ENCODE measurements at places on chromosomes 12 and 14.

DNA sequence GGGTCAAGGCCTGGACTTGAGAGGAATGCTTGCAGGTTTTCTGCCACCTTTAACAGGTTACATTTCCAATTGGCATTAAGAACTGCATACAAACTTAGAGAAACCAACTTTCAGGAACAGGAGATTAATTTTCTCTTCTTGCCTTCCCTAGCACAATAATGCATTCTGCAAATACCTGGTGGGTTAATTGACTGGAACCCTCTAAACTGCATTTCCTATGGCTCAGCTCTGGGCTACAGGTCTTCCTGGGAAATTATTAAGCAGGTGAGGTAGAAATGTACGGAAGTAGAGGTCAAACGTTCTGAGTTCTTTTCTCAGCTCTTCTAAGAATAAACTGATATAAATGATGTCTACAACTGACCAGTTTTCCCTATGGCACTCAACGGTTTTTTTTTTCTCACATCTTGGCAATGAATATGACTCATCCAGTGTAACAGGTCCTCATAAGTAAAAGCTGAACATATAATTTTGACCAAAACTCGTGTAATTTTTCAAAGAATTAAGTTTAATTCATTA, 144.9 kb upstream of the PELI2 start:
- DNase-seq = no peak

GRCh38 chr12:86174188-86174587, 82.0 kb downstream of the MGAT4C start:
- no peak for DNase-seq

DNA sequence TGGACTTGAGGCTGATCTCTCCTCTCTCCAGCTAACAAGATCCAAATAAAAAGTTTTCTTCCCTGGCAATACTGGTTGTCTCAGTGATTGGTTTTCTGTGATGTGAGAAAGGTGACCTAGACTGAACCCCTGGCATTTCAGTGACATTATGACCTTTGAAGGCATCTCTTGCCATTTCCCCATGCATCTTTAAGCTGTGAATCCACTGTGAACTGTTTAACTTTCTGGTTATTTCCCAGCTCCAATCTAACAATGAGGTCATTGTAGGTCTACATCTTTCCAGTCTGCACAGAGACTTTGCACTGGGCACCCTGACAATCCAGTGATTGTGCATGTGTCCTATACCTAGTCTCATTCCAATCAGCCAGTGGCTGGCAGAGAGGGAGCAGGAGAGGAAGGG, 155.9 kb upstream of the NUDT4 start:
- DNase-seq = no peak

DNA sequence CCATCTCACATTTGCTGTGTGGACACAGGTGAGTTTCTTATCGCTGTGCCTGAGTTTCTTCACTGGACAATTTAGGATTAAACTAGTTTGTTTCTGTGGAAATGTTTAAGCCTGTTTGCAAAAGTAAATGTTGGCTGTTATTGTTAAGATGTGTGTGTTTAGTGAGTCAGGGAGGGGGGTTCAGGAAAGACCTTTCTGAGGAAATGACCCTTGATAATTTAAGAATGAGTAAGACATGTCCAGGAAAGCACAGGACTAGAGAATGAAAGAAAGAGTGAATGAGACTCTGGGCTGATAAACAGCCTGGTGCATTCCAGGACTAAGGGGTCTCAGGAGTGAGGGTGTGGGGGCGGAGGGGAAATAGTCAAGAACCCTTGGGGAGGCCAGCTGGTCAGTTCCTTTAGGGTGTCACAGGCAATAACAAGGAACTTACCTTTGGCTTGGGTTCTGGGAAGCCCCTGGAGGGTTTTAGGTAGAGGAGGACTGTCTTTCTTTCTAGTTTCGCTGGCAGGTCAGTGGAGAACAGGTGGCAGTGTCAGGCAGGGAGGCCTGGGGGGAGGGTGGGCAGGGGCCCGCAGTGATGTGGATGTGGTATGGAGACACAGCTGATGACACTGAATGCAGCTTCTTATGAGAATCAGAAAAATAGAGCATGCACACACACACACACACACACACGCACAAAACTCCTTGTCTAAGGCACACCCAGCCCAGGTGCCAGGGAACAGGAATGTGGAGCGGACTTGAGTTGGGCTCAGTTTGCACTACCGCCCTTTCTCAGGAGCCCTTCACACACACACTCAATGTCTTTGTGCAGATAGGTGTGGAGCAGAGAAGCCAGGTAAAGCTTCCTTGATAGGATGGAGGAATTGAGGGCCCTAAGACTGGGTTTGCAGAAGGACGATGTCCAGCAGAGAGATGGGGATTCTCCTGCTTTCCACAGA, 1005.5 kb downstream of the VRK1 start:
- DNase-seq = no peak

DNA sequence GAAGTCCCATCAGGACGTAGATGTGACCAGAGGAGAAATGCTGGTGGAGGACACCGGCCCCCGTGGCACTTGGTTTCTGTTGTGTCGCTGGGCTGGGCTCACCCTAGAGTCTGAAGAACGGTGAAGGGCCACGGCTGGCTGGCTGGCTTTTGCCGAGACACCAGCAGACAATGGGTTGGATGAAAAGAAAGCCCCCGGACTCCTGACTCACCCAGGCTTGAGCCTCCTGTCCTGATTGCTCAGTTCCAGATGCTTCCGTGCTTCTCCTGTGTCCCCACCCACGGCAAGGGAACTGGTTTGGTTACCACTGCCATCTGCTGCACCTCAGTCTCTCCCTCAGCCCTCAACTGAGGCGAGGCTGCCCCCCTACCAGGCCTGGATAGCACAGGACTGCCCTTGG, 10.4 kb upstream of the ENDOU start:
- no peak for DNase-seq

DNA sequence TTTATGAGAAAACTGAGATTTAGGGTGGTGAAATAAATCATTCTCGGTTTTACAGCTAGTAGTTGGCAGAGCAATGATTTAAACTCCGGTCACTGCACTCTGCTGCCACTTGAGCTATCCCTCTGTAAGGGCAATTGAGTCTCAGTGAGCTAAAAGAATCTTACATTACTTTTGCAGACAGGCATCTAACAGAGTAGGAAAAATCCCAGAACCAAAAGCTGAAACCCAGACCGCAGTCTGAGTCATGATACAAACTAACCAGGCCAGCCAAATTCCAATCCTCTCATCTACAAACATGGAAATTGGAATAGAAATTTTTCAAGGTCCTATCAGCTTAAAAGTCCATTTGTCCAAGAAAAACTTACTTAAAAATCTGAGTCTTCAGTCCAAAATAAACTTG, 73.7 kb downstream of the ANKS1B start:
- no peak for DNase-seq

- no peak for DNase-seq
Measured at GRCh38 chr14:96736439-96736838, 60.7 kb upstream of the VRK1 start.

DNA sequence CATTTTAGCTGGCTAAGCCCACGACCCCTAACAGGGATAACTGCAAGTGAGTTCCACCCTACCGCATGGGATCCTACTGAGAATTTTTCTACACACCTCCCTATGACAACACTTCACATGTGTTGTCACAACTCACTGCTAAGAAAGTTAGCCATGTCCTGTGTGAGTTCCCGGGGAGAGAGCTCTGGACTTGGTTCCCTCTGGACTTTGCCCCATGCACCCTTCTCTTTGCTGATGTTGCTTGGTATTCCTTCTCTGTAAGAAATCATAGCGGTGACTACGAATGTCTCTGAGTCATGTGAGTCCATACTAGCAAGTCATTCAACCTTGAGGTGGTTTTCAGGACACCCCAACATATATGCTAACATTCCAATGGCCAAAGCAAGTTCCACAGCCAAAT, 9.5 kb upstream of the CDKN3 start:
- no peak for DNase-seq

- DNase-seq = no peak
Measured at GRCh38 chr12:68468036-68468435, 135.9 kb upstream of the MDM1 start.

DNA sequence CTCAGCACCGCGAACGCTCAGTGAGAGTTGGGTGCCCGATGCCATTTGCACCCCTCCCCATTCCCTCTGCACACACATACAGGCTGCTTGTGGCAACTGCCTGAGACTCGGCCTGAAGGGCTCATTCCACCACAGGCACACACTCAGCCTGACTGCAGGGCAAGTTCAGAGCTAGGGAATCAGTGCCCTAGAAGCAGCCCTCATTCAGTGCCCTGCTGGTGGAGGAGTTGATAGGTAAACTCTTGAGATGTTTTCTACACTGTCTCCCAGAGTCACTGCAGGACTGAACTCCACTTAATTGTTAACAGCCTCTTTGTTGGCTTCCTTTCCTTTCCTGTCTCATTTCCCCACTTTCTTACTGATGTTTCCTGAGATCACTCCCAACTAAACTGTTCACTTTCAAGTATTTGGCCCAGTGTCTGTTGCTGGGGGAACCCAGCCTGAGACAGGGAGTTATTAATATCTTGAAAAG, 16.9 kb downstream of the PPP1R36 start:
- DNase-seq = no peak

- no peak for DNase-seq
Measured at GRCh38 chr14:42190744-42191143, 584.1 kb downstream of the LRFN5 start.

GRCh38 chr12:118734266-118734665, 247.1 kb upstream of the SRRM4 start:
- no peak for DNase-seq

GRCh38 chr12:113684908-113685782, 213.5 kb upstream of the LHX5 start:
- no peak for DNase-seq

DNA sequence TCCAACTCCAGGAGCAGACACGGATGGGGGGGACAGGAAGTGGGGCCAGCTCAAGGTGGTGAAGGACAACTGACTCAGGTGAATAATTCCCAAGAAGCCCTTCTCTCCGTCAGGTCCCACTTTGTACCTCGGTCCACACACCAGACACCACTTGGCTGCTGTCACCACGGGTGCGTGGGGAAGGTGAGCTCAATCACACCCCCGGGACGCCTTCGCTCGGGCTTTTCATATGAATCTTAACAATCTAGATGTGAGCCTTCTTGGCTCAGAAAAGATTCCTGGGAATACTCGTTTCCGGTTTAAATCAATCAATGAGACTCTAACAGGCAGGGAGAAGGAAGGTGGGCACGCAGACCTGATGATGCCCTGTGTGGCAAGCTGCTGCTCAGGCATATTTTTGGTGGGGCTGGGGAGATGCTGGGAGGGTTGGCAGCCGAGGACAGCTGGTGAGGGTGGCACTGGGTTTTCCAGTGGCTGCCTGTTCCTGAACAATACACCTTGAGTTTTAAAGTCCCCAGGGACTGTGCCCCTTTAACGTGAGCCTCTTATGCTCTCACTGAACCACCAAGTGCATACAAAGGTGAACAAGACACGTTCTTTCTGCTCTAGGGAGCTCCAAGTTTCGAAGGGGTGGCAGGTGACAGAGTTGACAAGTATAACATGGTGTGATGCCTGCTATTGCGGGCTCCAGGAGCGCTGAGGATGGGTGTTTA, 5.1 kb downstream of the TESC start:
- DNase-seq = no peak

- no peak for DNase-seq
Measured at GRCh38 chr12:1080520-1081223, 89.6 kb downstream of the ERC1 start.

DNA sequence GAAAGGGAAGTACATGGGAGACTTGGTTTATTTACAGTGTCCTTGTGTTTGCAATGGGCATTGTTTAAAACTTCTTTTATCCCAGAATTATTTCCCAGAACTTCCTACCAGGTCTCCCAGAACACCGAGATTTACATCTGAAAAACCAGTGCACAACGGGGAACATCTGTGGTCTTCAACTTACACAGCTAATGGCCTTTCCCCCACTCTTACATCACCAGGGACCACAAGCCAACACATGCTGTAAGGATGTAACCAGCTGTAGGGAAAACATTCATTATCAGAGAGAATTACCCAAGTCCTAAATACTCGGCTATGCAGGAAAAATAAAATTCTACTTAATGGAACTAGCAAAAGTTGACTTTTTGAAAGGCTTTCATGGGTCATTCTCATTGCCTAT, 267.6 kb downstream of the DUSP6 start:
- no peak for DNase-seq

- DNase-seq = no peak
Measured at GRCh38 chr14:96235426-96235825, 20.6 kb upstream of the BDKRB1 start.

GRCh38 chr14:63624203-63624602, 17.5 kb downstream of the WDR89 start:
- no peak for DNase-seq

- no peak for DNase-seq
Measured at GRCh38 chr12:59007620-59008019, 87.3 kb upstream of the LRIG3 start.

GRCh38 chr12:95259368-95259767, 41.8 kb downstream of the VEZT start:
- DNase-seq = no peak
